Mesothelial cell of epicardium (in vitro differentiated cells): ENCODE measurements at places on chromosomes 16 and 17.

GRCh38 chr17:66494023-66494803, 191.8 kb downstream of the PRKCA start:
- DNase-seq, result no peak

DNA sequence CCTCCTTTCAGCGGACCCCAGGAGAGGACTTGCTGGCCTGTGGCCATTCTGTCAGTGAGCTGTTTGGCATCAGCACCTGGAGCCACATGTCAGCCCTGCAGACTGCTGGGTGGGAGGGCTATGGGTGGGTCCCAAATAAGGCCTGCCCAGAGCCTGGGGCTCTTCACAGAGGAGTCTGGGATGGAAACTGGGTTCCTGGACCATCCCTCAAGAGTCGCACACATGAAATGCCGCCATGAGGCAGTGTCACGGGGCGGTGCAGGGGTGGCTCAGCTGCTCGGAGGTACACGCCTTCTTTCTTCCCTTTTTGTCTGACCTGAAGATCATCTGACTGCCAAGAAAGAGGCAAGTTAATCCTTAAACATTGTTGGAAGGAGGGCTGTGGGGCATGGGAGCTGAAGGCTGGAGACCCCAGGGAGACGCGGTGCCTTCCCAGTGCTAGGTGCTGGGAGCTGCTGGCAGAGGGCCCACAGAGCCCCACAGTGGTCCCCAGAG, 14.8 kb downstream of the MPRIP start:
- DNase-seq, result no peak

DNA sequence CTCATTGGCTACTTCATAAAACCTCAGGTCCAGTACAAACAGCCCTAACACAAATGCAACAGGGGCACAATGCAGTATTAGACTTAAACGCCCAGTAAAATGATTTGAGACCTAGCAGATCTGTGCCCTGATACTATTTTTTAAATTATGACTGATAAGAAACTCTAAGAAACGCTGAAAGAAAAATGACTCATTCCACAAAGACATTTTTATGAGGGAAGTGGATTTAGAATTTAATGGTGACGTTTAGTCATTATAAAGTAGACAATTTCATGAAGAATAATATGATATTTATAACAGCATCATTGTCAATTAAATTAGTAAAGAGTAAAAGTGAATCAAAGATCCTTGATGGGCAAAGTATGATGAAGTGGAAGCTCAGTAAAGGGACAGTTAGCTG, 80.4 kb upstream of the DHX40 start:
- no peak for DNase-seq

- no peak for DNase-seq
Observed at GRCh38 chr16:56145369-56145768, 45.9 kb upstream of the GNAO1 start.

DNA sequence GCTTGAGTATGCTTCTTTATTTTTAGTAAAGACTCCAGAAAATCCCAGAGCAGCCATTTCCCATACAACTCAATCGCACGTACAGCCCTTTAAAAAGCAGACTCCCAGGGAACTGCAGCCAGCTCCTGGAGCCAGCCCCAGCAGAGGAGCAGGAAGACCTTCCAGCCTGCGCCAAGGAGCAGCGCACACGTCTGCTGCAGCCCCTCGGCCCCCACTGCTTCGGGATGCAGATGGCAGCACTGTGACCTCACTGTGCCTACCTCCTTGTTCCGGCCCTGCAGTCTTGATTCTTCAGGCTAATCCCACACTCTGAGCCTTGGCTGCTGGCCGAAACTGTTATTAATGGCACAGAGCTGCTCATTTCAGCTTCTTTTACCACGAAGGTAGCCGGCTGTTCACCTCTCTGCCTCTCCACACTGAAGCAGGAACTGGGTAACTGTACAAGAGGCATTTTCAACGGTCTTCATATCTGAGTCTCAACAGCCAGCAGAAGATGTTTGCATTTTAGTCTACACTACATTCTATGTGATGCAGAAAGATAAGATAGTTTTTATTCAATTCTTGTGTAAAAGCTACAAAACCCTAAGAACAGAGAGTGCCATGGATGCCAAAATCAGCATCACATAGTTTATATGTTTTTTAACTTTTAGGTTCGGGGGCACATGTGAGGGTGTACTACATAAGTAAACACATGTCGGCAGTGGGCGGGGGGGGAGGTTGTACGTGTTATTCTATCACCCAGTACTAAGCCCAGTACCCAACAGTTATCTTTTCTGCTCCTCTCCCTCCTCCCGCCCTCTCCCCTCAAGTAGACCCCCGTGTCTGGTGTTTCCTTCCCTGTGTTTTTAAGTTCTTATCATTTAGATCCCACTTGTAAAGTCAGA, 130.9 kb downstream of the ANKRD11 start:
- DNase-seq, result no peak

GRCh38 chr16:69522041-69522578, 43.7 kb upstream of the NFAT5 start:
- no peak for DNase-seq

- DNase-seq, result no peak
Observed at GRCh38 chr16:55810451-55810961, 22.4 kb downstream of the CES1 start.

- DNase-seq, result no peak
Observed at GRCh38 chr16:1097800-1098199, 1.8 kb upstream of the C1QTNF8 start.

DNA sequence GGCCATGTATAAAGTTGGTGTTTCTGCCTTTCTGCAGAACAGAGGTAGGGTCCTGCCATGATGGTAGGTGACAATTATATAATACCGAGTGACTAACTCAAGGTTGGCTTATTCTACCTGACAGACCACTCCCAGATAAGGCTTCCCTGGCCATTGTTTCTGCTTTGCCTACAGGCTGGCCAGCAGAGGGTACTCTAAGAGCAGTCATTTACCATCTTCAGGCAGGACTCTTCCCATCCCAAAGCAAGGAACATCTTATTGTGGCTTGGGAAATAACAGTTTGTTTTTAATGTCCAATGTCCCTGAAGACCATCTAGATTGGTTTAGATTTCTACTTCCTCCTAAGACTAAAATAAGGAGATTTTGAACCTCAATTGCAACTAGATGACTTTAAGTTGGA, 74.1 kb downstream of the SNX11 start:
- DNase-seq, result no peak

- DNase-seq, result no peak
Observed at GRCh38 chr17:18278867-18279266, 18.4 kb downstream of the MIEF2 start.

- DNase-seq, result no peak
Observed at GRCh38 chr16:22383827-22384226, 9.4 kb upstream of the CDR2 start.

GRCh38 chr17:1186214-1186820, 6.5 kb upstream of the ABR start:
- DNase-seq, result no peak

GRCh38 chr17:34673995-34674890, 94.9 kb downstream of the TMEM132E start:
- no peak for DNase-seq

GRCh38 chr16:64478252-64478906, 643.5 kb downstream of the CDH11 start:
- no peak for DNase-seq

- DNase-seq, result no peak
Observed at GRCh38 chr16:27287887-27288286, 19.3 kb upstream of the NSMCE1 start.
